ENCODE measurements at places on chromosomes 11 and 22. TPM values are rescaled to one million over a fixed set of nuclear protein-coding genes. Genes with fewer than 3 reads are reported as not detected.

The E2F8 gene
- 6.0 TPM for total RNA-seq

The TNNT3 gene
- not detected for total RNA-seq

The MAPK8IP1 gene
- 6.7 TPM for total RNA-seq

The MB gene
- total RNA-seq = 7.8 TPM

The ADAMTS15 gene
- 10.2 TPM for total RNA-seq

The TECTA gene
- 0.04 TPM for total RNA-seq

The OVCH2 gene
- not detected for total RNA-seq

The BLID gene
- total RNA-seq = not detected

The KIF18A gene
- total RNA-seq = 15.3 TPM

The KRTAP5-8 gene
- total RNA-seq = not detected

The TFIP11 gene
- total RNA-seq = 21.9 TPM

The CD248 gene
- total RNA-seq = not detected

The HBE1 gene
- not detected for total RNA-seq

The PANX3 gene
- not detected for total RNA-seq

The CCDC89 gene
- not detected for total RNA-seq

The GAB4 gene
- not detected for total RNA-seq

The OR4S2 gene
- not detected for total RNA-seq

The KRTAP5-9 gene
- total RNA-seq = not detected

The TEX54 gene
- not detected for total RNA-seq

The CNGA4 gene
- not detected for total RNA-seq

The MUC5AC gene
- 2.7 TPM for total RNA-seq

The LRRC10B gene
- total RNA-seq = 0.11 TPM

The MUC6 gene
- not detected for total RNA-seq

The BCR gene
- 11.4 TPM for total RNA-seq

The PRR14L gene
- total RNA-seq = 6.6 TPM

The INS gene
- not detected for total RNA-seq

The ALDH3B1 gene
- total RNA-seq = 128 TPM

The OR51B4 gene
- not detected for total RNA-seq

The SERPINH1 gene
- 100 TPM for total RNA-seq

The DSCAML1 gene
- total RNA-seq = 0.23 TPM

The GRK2 gene
- total RNA-seq = 42.2 TPM

The FAM118B gene
- total RNA-seq = 16.9 TPM

The RASD2 gene
- total RNA-seq = 1.1 TPM

The C11orf16 gene
- not detected for total RNA-seq

The SLC22A25 gene
- not detected for total RNA-seq

The CRYBB3 gene
- total RNA-seq = not detected

The KDM4D gene
- 0.40 TPM for total RNA-seq

The SLC35E4 gene
- 7.5 TPM for total RNA-seq

The MN1 gene
- 2.6 TPM for total RNA-seq

The SLC25A18 gene
- 0.11 TPM for total RNA-seq

The OR2AG1 gene
- total RNA-seq = not detected

The OR6T1 gene
- not detected for total RNA-seq

The DDX25 gene
- total RNA-seq = not detected

The WEE1 gene
- total RNA-seq = 20.7 TPM
